ENCODE measurements at places on chromosomes 1 and 21.

DNA sequence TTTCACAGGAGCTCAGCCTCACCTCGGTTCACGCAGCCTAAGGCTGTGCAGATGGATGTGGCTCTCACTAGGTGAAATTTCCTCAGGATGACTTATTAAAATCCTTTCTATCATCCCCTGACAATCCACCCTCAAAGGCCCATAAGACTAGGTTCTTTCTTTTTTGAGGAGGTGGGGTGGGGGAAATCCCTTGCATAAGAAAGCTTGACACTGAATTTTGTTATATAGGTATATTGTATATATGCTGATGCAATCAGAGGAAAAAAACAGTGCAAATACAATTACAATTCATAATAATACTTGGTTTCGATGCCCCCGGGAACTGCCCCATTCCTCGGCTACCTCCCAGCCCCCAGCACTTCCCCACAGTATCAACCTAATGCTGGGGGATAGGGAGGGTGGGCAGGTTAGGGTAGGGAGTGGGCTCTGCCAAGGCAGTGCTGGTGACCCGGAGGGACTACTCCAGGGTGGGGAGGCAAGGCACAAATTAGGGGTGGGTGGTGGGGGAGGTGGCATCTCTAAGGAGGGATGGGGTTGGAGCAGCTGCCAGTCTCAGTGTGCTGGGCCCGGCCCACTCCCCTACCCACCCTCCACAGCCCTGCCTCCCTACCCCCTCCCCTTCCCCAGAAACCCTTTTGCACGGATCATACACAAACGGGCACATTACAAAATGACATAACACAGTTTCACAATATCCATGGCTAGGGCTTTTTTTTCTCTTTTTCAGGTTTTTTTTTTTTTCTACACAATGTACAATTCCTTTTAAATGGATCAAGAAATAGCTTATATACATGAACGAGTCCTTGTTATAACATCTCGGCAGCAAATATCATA is 30.9 kb downstream of the SLC27A3 start:
- peak; percentile 41 for DNase-seq

DNA sequence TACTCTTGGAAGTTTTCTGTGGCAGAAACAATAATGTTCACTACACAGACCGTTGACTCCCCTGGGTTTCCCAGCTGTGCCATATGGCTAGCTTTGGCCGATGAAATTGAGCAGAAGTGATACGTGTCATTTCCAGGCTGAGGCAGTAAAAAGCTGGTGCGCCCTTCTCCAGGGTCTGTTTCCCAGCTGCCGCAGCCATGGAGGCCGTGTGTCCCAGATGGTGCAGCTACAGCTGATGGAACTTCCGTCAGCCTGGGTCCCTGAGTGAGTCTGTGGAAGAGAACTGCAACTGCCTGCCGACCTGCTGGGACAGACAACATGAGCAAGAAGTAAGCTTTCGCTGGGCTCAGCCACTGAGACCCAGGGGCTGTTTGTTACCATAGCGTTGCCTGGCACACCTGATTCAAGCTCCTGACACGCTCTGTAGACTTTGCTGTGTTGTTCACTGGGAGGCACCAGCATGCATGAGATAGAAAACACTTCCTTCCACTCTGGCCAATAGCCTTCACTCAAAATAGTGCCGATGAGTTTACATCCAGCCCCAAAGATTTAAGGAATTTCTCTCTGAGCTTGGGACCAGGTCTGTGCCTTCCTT is 116.3 kb upstream of the SLC25A33 start:
- no peak for DNase-seq

DNA sequence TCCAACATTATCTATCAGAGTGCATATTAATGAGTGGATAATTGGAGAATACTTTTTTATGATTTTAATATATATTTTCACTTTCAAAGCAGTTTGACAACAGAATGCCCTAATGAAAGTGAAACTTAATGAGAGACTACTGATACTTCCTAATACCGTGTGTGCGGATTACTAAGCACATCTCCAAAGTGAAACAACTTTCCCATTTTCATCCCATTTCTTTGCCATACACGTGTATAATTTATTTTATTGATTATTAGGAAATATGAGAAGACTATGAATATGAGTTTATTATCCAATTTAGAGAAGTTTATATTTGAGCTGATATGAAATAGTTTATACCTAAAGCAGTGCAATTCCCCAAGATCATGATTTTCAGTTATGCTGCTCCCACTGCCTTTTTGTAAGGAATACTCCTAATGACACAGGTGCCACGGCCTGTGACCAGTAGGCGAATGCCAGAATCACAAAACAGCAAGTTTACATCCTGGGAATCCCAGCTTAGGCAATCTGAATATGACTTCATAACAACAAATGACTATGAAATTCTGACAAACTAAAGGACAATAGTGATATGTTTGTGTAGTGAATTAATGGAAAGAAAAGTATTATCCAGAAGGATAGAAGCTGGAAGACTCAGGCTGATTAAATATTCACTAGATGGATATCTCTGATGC is 202.9 kb downstream of the NCAM2 start:
- no peak for DNase-seq

DNA sequence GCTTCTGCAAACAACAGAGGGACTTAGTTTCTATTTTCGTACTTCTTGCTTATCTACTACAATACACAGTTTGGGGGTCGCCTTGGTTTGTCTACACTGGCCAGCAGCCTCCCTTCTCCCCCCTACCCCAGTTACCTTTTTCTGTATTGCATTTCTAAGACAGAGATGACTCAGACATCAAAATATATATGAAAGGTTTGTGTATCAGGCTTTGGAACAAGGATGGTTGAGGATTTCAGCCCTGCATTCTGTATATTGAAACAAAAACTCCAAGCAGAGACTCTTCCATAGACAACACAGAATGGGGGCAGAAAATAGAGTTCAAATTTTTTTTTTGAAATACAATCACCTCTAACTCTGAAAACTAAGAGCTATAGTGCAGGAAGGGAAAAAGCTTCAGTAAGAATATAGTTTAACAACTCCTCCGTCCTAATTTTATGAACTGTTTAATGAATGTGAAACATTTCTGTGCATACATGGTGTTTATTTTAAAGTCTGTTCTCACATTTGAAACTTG is 1.9 kb downstream of the SAMD13 start:
- DNase-seq: no peak

- no peak for DNase-seq
Measured at GRCh38 chr21:33685613-33686197, 43.4 kb downstream of the ITSN1 start.

DNA sequence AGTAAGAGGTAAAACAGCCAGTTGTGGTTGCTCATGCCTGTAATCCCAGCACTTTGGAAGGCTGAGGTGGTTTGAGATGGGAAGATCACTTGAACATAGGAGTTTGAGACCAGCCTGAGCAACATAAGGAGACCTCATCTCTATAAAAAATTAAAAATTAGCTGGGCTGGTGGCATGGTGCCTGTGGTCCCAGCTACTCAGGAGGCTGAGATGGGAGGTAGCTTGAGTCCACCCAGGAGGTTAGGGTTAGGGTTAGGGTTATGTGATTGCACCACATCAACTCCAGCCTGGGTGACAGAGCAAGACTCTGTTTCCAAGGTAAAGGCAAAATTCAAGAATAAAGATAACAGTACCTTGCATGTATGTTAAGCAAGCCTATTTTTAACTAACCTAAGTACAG is 3.5 kb downstream of the SAMSN1 start:
- no peak for DNase-seq

DNA sequence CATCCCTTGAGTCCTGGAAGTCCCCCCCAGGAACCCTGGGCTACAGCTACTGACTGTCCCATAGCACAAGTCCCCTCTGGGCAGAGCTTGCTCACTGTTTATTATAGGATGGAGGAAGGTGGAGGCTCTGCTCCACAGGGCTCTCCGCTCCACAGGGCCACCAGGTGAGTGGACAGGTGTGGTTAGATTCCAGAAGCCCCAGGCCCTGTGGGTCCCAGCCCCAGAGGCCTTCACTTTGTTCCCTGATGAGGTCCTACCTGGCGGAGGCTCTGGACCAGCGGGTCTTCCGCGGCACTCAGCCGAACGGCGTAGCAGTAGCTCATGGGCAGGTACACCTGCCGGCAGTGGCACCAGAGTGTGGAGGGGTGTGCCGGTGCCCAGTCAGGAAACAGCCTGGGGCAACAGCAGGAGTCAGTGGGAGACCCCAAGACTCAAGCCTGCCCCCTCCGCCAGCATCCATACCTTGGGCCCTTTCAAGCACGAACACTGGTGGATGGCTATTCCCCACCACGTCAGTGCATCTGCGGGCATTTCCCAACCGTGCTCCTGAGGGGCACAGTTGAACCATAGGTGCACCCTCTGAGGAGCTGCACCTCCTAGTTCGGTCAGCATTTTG is 12.3 kb downstream of the LSS start:
- peak; percentile 13 for DNase-seq

DNA sequence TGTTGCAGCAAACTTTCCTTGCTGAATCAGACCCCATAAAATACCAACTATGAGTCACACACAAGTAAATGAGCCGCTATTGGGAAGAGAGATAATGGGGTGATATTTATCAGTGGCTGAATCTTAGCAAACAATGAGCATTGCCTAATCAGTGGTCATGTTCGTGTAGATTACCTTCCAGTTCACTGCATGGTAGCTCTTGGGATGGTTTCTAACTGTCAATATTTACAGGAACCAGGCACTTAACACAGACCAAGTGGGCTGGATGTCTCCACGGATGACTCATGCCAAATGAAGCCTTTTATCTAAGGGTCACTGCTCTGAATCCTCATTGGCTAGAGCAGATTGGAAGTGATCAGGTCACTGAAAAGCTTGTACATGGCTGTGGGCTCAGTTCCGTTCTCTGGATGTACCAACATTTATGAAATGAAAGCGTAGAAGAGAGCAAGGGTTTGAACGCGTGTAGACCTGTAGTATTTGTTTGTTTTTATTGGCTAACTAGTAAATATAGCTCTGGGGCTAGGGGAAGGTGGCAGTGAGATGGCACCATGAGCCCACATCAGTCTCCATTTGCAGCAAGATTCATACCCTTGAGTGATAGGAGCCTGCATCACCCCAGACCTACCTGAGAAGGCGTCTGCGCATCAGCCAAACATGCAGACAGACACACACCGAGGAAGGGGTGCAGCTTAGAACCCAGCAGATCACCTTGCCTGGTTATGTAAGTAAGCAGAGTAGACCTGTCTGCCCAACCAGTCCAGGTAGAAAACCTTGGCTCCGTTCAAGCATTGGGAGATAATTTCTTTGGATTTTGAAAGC is 153.3 kb downstream of the TOMM20 start:
- no peak for DNase-seq

DNA sequence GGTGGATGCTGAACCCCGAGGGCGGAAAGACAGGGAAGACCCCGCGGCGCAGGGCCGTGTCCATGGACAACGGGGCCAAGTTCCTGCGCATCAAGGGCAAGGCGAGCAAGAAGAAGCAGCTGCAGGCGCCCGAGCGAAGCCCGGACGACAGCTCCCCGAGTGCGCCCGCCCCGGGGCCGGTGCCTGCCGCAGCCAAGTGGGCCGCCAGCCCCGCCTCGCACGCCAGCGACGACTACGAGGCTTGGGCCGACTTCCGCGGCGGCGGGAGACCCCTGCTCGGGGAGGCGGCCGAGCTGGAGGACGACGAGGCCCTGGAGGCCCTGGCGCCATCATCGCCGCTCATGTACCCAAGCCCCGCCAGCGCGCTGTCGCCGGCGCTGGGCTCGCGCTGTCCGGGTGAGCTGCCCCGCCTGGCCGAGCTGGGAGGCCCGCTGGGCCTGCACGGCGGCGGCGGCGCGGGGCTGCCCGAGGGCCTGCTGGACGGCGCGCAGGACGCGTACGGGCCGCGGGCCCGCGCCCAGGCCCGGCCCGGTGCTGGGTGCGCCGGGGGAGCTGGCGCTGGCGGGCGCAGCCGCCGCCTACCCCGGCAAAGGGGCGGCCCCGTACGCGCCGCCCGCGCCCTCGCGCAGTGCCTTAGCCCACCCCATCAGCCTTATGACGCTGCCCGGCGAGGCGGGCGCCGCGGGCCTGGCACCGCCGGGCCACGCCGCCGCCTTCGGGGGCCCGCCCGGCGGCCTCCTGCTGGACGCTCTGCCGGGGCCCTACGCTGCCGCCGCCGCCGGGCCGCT is 20.7 kb downstream of the FOXO6 start:
- DNase-seq: peak; percentile 49

DNA sequence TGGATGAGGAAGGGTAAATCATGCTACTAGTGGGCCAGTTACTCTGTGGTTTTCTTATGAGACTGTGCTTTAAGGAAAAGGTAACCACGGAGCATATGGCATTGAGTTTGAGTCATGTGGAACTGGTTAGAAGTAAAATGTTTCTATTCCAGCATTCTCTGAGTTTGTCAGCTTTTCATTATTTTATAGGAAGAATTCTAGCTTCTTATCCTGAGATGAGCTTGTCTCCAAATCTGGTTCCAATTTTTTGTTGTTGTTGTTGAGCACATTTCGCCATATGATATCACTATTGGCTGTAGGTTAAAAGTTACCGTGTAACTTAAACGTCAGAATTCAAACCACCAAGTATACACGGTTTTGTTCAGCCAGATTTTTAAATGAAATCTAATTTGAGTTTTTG is 69.9 kb downstream of the ATF6 start:
- DNase-seq: no peak

DNA sequence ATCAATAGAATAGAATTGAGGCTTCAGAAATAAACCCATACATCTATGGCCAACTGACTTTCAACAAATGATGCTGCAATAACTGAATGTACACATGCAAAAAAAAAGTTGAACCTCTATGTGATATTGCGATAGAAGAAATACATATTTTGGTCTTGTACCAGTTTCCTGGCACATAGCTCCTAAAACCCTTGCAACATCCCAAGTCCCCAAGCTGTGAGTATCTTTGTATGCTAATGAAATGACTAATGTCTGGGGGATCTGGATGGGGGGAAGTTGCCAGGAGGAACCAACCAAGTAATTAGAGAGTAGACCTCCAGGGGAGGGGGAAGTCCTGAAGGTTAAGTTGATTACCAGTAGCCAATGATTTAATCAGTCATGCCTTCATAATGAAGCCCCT is 24.4 kb downstream of the BLZF1 start:
- no peak for DNase-seq

GRCh38 chr1:164716992-164717703 is 158.2 kb downstream of the PBX1 start:
- no peak for DNase-seq

- DNase-seq: no peak
Measured at GRCh38 chr21:40043423-40043822, 176.2 kb downstream of the PCP4 start.

GRCh38 chr1:26288311-26288941 is 8.5 kb downstream of the SH3BGRL3 start:
- DNase-seq: peak; percentile 56

DNA sequence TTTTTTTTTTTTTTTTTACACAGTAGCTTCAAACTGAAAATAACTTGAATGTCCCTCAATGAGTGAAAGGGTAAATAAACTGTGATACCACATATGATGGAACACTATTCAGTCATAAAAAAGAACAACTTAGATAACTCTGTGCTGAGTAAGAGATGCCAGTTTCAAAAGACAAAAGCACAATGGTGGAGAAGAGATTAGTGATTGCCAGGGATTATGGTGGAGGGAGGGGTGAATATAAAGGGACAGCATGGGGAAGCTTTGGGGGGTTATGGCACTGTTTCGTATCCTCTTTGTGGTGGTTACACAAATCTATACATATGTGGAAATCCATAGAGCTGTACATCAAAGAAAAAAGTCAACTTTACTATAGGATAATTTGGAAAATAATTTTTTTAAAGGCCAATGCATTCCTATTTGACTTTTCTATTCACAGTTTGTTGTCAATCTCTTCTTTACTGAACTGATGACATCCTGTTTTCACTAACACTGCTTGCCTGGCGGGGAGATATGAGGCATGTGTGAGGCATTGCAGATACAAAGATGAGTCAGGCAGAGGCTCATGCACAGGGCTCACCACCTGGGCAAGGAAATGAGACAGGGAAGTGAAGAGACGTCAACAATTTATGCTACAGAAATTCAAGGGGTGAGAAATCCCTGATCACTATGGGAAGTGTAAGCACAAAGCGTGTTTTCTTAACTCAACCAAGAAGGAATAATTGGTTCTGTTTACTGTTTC is 302.7 kb downstream of the DUSP10 start:
- DNase-seq: peak; percentile 7

Measured in GM13976 (cell line).